ENCODE measurements at places on chromosomes 2 and 18. TPM values are rescaled to one million over a fixed set of nuclear protein-coding genes. Genes with fewer than 3 reads are reported as not detected.

DNA sequence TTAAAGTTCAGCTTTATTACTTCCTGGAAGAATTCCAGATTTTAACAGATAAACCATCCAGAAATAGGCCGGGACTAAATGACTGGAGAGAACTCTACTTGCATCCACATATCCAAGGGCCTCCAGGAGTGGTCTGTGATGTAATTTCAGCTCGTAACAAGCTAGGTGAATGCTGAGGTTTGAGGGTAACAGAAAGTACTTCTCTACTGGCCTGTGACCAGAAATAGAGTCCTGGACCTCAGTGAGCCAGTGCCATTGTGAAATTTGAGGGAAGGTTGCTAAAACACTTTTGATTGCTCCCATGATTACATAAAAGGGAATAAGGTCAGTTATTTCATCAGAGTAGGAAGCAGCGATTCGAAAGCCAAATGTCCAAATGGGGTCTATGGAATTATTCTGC is 158.1 kb downstream of the DOCK10 start:
- no peak overlapping the region for H3K4me3 ChIP-seq
- no peak overlapping the region for H3K27ac ChIP-seq
- no peaks in the 10 kb centered on the region for H3K4me1 ChIP-seq
- no peak for DNase-seq

GRCh38 chr2:126787289-126787688 is 111.4 kb upstream of the TEX51 start:
- no peak overlapping the region for H3K4me3 ChIP-seq
- H3K4me1 ChIP-seq, result no peaks in the 10 kb centered on the region
- no peaks in the 10 kb centered on the region for H3K36me3 ChIP-seq
- DNase-seq, result no peak
- peaks cover 2% of the 10 kb centered on the region for H3K27me3 ChIP-seq

DNA sequence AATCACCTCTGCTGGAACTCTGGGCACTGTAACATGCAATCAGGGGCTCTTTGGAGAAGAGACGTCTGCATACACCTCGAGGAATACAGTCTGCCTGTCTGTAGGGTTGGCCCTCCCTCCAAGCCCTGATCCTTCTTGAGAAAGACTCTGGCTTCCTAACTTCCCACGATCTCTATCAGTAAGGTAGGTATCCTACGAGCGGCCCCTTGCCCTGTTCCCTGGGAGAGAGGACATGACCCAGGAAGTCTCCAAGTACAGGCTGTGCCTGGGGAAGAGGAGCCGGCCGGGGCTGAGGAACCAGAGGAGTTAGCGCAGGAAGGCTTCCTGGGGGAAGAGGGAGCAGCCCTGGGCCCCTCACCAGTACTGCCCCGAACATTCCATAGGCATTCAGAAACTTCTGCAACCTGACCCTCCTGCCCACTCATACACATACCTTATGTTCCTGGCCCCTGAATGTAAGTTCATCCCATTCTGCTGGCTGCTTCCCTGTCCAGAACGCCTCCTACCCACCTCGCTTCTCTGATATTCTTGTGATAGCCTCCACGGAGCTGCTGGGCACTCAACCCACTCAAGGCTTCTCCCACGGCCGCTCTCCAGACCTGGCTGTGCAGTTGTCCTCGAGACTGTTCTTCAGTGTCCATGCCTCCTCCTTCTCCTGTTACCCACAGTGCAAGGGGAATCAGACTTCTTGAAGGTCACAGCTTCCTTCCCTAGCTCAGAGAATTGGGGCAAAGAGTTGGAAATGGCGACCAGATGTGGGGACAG is 116.1 kb downstream of the CYP26B1 start:
- H3K4me3 ChIP-seq, result no peak overlapping the region
- peaks cover 6% of the 10 kb centered on the region for H3K4me1 ChIP-seq
- H3K27ac ChIP-seq, result no peak overlapping the region
- no peaks in the 10 kb centered on the region for H3K36me3 ChIP-seq
- DNase-seq, result no peak

- H3K4me1 ChIP-seq, result peaks cover 29% of the 10 kb centered on the region
- H3K27ac ChIP-seq, result no peak overlapping the region
- no peak overlapping the region for H3K4me3 ChIP-seq
- H3K36me3 ChIP-seq, result no peaks in the 10 kb centered on the region
- peaks cover 6% of the 10 kb centered on the region for H3K27me3 ChIP-seq
- no peak for DNase-seq
Measured at GRCh38 chr2:149160701-149161217, 122.3 kb downstream of the LYPD6B start.

DNA sequence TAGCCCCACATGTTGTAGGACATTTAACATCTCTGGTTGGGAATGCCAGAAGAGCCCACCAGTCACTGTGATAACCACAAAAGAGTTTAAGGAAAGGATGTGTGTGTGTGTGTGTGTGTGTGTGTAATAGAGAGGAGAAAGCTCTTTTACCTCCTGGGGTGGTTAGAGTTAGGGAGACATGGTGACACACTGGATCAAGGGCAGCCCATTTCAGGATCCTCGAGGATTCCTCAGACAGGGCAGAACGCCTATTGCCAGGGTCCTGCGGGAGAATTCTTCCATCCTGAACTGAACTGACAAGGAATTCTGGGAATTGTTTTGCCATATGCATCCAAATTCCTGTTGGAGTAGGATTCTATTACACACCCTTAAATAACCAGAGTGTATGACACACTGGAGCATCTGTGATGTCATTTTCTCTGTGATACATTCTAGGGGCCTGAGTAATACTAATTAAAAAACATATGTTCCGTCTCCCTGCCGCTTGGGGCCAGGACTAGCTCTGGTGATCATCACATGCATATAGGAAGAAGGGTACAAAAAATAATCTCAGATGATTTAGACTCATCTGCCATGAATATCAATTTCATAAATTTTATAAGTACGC is 156.4 kb upstream of the MMADHC start:
- DNase-seq, result no peak
- no peak overlapping the region for H3K27ac ChIP-seq
- H3K27me3 ChIP-seq, result no peaks in the 10 kb centered on the region
- no peaks in the 10 kb centered on the region for H3K4me1 ChIP-seq
- no peaks in the 10 kb centered on the region for H3K36me3 ChIP-seq
- no peak overlapping the region for H3K4me3 ChIP-seq

GRCh38 chr2:43368483-43369385 is 142.3 kb upstream of the ZFP36L2 start:
- H3K27me3 ChIP-seq, result no peaks in the 10 kb centered on the region
- no peaks in the 10 kb centered on the region for H3K36me3 ChIP-seq
- H3K4me1 ChIP-seq, result no peaks in the 10 kb centered on the region
- H3K27ac ChIP-seq, result no peak overlapping the region
- DNase-seq, result no peak

DNA sequence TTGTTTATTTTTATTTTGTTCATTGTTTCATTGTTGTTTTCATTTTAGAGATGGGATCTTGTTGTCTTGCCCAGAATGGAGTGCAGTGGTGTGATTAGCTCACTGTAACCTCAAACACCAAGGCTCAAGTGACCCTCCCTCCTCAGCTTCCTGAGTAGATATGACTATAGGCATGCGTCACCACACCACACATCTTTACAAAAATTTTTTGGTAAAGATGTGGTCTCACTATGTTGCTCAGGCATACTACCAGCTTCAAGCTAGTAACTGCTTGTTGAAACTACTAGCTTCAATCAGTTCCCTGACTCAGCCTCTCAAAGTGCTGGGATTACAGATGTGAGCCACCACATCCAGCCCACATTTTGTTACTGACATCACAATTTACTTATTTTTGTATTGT is 14.8 kb downstream of the FAM237A start:
- H3K4me1 ChIP-seq, result no peaks in the 10 kb centered on the region
- peaks cover 2% of the 10 kb centered on the region for H3K27me3 ChIP-seq
- H3K4me3 ChIP-seq, result no peak overlapping the region
- H3K36me3 ChIP-seq, result no peaks in the 10 kb centered on the region
- no peak overlapping the region for H3K27ac ChIP-seq
- DNase-seq, result no peak

Gene ALPG
- total RNA-seq, result not detected

Gene PROM2
- total RNA-seq, result 0.62 TPM

Gene TRIM54
- not detected for total RNA-seq

Gene SLC1A4
- 41.4 TPM for total RNA-seq

Gene IL36RN
- not detected for total RNA-seq

Gene CRYGC
- not detected for total RNA-seq

Gene GALNT5
- 0.15 TPM for total RNA-seq

Measured in endothelial cell (in vitro differentiated cells).